ENCODE measurements at places on chromosomes 7 and 10.

DNA sequence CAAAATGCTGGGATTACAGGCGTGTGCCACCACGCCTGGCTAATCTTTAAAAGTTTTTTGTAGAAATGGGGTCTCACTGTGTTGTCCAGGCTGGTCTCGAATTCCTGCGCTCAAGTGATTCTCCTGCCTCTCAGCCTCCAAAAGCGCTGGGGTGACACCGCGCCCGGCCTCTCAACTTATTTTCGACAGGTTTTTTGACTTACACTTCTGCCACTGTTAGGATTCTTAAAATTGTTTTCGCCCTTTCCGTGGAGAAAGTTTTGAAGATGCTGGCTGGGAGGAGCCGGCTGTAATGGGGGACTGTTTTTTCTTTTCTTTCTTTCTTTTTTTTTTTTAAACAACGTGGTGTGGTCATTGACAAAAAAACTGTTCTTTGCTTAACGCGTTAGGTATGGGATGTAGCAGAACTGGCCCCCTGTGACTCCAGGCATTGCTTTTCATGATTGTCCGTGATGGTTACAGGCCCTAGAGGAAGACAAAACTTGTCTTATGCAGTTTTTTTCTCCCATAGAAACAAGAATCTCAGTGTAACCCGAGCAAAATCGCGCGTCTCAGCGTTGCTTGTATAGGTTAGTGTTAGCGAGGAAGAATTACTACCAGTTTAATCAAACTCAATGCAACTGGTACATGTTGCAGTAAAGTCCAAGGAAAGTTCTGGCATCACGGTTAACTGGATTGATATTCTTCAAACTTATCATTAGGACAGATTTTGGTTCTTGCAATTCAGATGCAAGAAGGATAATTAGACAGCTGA, 72.2 kb downstream of the DAGLB start:
- DNase-seq, result no peak

GRCh38 chr7:108515013-108515412, 10.9 kb downstream of the PNPLA8 start:
- no peak for DNase-seq

GRCh38 chr10:62733654-62734293, 70.7 kb upstream of the ADO start:
- DNase-seq, result no peak

DNA sequence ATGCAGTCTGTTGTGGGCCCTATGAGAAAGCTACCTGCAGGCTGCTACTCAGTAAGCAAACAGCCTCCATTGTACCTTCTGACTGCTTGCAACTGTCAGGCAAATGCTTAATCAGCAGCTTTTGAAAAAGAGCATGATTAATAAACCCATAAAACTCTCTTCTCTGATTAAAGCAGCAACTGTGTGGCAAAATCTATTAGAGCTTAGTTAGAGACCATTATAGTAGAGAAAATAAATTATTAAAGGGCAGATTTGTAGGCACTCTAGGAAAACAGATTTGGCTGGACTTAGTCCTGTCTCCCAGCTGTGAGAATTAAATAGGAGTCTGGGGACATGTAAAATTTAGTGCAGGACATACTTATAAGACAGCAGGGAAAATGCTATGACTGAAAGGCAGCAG, 132.5 kb upstream of the WNT16 start:
- no peak for DNase-seq

GRCh38 chr7:101565601-101566209, 63.4 kb downstream of the MYL10 start:
- no peak for DNase-seq
